ENCODE measurements at places on chromosomes 2 and 18. TPM values are rescaled to one million over a fixed set of nuclear protein-coding genes. Genes with fewer than 3 reads are reported as not detected.

The KATNAL2 gene
- 0.33 TPM for total RNA-seq

The LMAN1 gene
- total RNA-seq = 115 TPM

The MPP4 gene
- 0.50 TPM for total RNA-seq

The PDCL3 gene
- 24.5 TPM for total RNA-seq

The VWA3B gene
- total RNA-seq = 0.66 TPM

The DHRS9 gene
- not detected for total RNA-seq

The RPRD1A gene
- total RNA-seq = 66.5 TPM

The REG1B gene
- total RNA-seq = not detected

The ASIC4 gene
- 0.17 TPM for total RNA-seq

The SIGLEC15 gene
- not detected for total RNA-seq

The DCTN1 gene
- total RNA-seq = 172 TPM

The RNF152 gene
- total RNA-seq = 51.3 TPM

The TRIM43 gene
- total RNA-seq = not detected

The SAG gene
- total RNA-seq = not detected

The FBXO48 gene
- total RNA-seq = 1.3 TPM
